ENCODE measurements at places on chromosomes 6 and 20. TPM values are rescaled to one million over a fixed set of nuclear protein-coding genes. Genes with fewer than 3 reads are reported as not detected.

KCNQ5 gene
- 10.4 TPM for total RNA-seq

HLA-DRB1 gene
- total RNA-seq = 559 TPM

PPP1R3G gene
- 0.24 TPM for total RNA-seq

ZBP1 gene
- 36.9 TPM for total RNA-seq

TTBK1 gene
- 0.07 TPM for total RNA-seq

DNA sequence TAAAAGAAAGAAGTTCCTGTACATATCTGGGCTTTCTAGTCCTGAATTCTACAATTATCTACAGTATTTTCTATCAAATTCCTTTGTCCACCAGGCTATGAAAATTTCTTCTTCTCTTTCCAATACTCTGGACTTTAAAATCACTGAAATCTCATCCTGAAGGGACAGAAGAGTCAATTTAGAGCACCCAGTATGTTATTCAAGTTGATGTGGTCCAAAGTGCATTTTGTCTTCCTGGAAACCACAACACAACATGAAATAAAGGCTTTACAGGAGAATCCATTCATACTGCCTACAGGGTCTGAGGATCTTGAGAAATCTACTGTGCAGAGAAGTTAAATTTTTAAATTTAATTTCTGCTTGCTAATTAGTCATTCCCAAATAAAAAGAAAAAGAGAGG lies 94.9 kb upstream of the ADGRF1 start:
- no peak overlapping the region for H3K27ac ChIP-seq
- H3K36me3 ChIP-seq = no peaks in the 10 kb centered on the region
- H3K27me3 ChIP-seq = no peaks in the 10 kb centered on the region
- DNase-seq = no peak
- no peak overlapping the region for H3K4me3 ChIP-seq

- no peak for DNase-seq
- no peak overlapping the region for H3K4me3 ChIP-seq
- no peaks in the 10 kb centered on the region for H3K36me3 ChIP-seq
- no peaks in the 10 kb centered on the region for H3K27me3 ChIP-seq
Observed at GRCh38 chr20:51703400-51704287, 64.5 kb downstream of the ATP9A start.

DNA sequence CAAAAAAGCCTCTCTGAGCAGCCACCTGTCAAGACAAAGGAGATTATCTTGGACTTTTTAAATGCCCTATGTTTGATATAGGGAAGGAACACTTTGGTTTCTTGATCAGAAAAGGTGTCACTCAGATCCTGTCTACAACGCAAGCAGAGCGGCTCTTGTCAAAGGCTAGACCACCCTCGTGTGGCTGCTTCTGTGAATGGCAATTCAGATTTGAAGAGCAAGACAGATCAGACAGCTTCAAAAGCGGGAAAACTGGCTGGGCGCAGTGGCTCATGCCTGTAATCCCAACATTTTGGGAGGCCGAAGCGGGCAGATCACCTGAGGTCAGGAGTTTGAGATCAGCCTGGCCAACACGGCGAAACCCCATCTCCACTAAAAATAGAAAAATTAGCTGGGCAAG lies 10.1 kb upstream of the NXT1 start:
- H3K27ac ChIP-seq = no peak overlapping the region
- H3K4me1 ChIP-seq = no peaks in the 10 kb centered on the region
- no peak for DNase-seq
- no peaks in the 10 kb centered on the region for H3K27me3 ChIP-seq
- no peaks in the 10 kb centered on the region for H3K36me3 ChIP-seq

DNA sequence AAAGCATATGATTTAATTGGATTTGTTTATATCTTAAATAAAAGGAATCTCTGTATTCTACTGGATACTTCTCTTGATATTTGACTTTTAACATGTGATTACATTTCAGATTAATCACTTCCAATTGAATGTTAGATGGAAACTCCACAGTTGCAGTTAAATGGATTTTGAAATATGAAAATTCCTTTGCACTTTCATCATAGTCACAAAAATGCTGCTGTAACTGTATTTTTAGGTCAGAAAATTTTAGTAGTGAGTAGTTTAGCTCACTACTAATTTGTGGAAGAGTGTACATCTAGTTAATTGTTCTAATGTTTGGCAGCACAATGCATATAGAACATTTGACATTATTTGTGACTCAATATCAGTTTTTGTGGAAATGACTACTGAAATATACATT lies 26.8 kb downstream of the PTCHD4 start:
- H3K4me1 ChIP-seq = no peaks in the 10 kb centered on the region
- DNase-seq = no peak

DNA sequence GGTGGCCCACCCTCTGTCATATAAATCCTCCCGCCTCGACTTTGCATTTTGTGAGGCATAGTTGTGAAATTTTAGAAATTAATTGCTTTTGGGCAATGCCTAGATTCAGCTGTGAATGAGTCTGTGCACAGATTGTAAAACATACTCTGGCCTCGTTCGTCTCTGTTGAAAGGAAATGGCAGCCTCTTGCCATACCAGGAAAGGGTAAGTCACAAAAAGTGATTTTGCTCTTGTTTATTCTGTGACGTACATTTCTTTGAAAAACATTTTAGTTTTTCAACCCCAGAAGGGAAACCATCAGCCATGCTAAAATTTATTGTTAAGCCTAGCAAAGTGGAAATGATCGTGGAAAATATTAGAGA lies 15.3 kb upstream of the EXOC2 start:
- no peak overlapping the region for H3K4me3 ChIP-seq
- no peaks in the 10 kb centered on the region for H3K27me3 ChIP-seq
- no peaks in the 10 kb centered on the region for H3K36me3 ChIP-seq
- peaks cover 12% of the 10 kb centered on the region for H3K4me1 ChIP-seq
- no peak overlapping the region for H3K27ac ChIP-seq

DNA sequence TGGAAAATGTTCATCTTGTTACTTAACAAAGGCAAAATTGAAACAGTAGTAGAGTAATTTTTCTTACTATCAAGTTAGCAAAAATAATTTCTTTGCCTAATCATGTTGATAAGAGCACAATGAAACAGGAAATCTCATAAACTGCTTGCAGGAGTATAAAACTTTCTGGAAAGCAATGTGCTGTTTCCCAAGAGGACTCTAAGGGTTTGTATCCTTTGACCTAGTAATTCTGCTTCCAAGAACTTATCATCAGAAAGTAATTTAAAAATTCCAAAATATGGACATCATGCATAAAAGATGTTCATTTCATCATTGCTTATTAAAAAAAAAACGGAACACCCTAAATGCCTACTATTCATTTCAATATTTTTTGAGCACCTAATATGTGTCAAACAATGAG lies 46.1 kb upstream of the TNFAIP3 start:
- no peaks in the 10 kb centered on the region for H3K36me3 ChIP-seq
- peaks cover 25% of the 10 kb centered on the region for H3K4me1 ChIP-seq
- H3K27ac ChIP-seq = no peak overlapping the region
- no peaks in the 10 kb centered on the region for H3K27me3 ChIP-seq
- no peak for DNase-seq

DNA sequence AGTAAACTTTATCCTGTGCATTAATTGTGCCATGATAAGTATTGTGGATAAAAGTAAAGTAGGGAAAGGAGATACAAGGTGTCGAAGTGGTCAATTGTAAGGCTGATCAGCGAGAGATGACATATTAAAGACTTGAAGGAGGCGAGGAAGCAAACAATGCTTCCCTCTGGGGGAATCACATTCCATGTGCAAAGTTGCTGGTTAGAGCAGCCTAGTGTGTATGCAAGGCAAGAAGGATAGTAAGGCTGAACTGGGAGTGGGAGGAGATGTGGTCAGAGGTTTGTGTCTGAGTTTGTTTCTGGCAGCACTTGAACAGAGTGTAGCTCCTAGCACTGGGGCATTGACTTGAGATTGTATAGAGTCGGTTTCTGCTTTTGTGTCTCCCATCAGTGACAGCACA lies 122.9 kb downstream of the SLC35F1 start:
- H3K27me3 ChIP-seq = no peaks in the 10 kb centered on the region
- no peak overlapping the region for H3K27ac ChIP-seq
- H3K36me3 ChIP-seq = no peaks in the 10 kb centered on the region
- DNase-seq = no peak
- no peaks in the 10 kb centered on the region for H3K4me1 ChIP-seq
- no peak overlapping the region for H3K4me3 ChIP-seq

GRCh38 chr6:148426317-148426977 lies 83.8 kb downstream of the SASH1 start:
- no peaks in the 10 kb centered on the region for H3K27me3 ChIP-seq
- no peak overlapping the region for H3K27ac ChIP-seq

GRCh38 chr6:129248946-129249345 lies 366.0 kb downstream of the LAMA2 start:
- H3K4me3 ChIP-seq = no peak overlapping the region
- no peak overlapping the region for H3K27ac ChIP-seq
- H3K27me3 ChIP-seq = no peaks in the 10 kb centered on the region
- DNase-seq = no peak
- H3K4me1 ChIP-seq = no peaks in the 10 kb centered on the region

Data from B cell (primary cell).